ENCODE measurements at places on chromosomes 13 and 19. TPM values are rescaled to one million over a fixed set of nuclear protein-coding genes. Genes with fewer than 3 reads are reported as not detected.

The NCAN gene
- 0.23 TPM for total RNA-seq

DNA sequence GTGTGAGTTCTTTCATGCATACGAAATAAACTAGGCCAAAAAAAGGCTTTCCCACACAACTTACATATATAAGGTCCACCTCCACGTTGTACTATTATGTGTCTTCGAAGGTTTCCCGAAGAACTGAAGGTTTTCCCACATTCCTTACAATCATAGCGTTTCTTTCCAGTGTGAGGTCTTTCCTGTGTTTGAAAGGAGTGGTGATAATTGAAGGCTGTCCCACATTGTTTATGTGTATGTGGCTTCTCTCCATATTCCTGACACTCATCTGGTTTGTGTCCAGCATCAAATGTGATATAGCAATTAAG is 14.6 kb downstream of the ZNF442 start:
- H3K27me3 ChIP-seq, result no peaks in the 10 kb centered on the region
- no peak overlapping the region for H3K4me3 ChIP-seq
- no peaks in the 10 kb centered on the region for H3K4me1 ChIP-seq
- no peak overlapping the region for H3K27ac ChIP-seq
- DNase-seq, result no peak
- H3K36me3 ChIP-seq, result peaks cover 25% of the 10 kb centered on the region

GRCh38 chr19:50475101-50475568 is 1.2 kb upstream of the EMC10 start:
- peaks cover 27% of the 10 kb centered on the region for H3K36me3 ChIP-seq
- H3K4me3 ChIP-seq, result peak overlapping the region; percentile 68
- no peaks in the 10 kb centered on the region for H3K27me3 ChIP-seq
- H3K27ac ChIP-seq, result peak overlapping the region; percentile 60
- DNase-seq, result no peak
- peaks cover 10% of the 10 kb centered on the region for H3K4me1 ChIP-seq

DNA sequence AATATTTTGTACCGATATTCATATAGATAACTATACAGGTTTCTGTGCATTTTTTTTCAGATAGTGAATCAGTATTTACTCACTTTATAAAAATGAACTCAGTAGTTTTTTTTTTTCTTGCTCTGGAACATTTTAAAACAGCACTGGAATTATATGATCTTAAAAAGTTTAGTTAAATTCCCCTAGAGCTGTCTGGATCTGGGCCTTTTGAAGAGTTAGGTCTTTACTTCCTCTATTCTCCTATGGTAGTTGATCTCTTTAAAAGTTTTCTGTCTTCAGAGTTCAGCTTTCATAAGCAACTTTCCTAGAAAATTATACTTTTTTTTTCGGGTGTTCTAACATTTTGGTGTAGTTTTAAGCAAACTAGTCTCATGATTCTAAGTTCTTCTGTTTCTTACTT is 21.8 kb upstream of the RBM26 start:
- no peak overlapping the region for H3K4me3 ChIP-seq
- no peak overlapping the region for H3K27ac ChIP-seq

The ZSCAN18 gene
- total RNA-seq, result 3.0 TPM

The ZNF563 gene
- 4.2 TPM for total RNA-seq

DNA sequence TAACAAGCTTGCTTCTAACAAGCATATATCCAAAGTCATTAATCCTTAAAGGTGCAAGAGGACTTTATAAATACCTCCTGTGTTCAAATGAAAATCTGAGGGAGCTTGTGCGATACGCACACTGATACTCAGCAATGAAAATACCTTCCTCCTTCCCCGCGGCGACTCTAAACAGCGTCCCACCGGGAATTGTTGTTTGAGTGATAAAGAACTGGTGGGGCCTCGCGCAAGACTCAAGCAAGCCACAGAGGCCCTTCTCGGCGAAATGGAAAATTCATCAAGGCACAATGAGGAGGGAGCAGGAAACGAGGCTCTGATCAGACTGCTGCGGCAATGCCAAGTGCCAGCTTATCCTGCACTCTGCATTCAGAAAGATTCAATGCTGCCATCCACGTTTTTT is 126.7 kb downstream of the ABCC4 start:
- no peak for DNase-seq
- peaks cover 74% of the 10 kb centered on the region for H3K36me3 ChIP-seq
- H3K4me3 ChIP-seq, result no peak overlapping the region
- H3K27ac ChIP-seq, result no peak overlapping the region
- H3K27me3 ChIP-seq, result no peaks in the 10 kb centered on the region

All from activated T-helper 2 cell treated with anti-CD3 and anti-CD28 coated beads, Interferon-gamma antibody, Interleukin-2, Interleukin-4, amounts not matched to agents 10 μg/mL and 5 μg/mL and 100 μg/mL, durations not matched to agents 14 hours and 24 hours and 36 hours (primary cell).